ENCODE measurements at places on chromosomes 3 and 15. TPM values are rescaled to one million over a fixed set of nuclear protein-coding genes. Genes with fewer than 3 reads are reported as not detected.

DNA sequence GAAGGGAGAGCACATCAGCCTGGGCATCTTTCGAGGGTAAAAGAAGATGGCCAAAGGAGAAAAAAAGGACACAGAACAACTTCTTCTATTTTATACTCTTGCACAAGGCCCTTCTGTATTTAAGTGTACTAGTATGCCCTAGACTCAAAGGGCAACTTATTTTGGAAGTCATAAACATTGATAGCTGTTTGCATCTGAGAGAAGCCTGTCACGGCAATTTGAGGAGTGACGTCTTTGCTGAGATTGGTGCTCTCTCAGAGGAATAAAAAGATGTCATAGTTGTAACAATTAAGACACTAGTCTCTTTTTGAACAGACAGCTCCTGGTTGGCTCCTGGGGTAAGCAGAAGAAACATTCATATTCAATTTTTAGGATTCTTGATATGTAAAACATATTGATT lies 260.4 kb upstream of the TTC14 start:
- H3K4me3 ChIP-seq, result no peak overlapping the region
- H3K36me3 ChIP-seq, result no peaks in the 10 kb centered on the region
- DNase-seq, result no peak
- H3K4me1 ChIP-seq, result no peaks in the 10 kb centered on the region

GRCh38 chr3:191220908-191221307 lies 21.9 kb downstream of the OSTN start:
- H3K27me3 ChIP-seq, result no peaks in the 10 kb centered on the region
- no peak overlapping the region for H3K4me3 ChIP-seq
- no peaks in the 10 kb centered on the region for H3K36me3 ChIP-seq
- no peak for DNase-seq
- no peaks in the 10 kb centered on the region for H3K4me1 ChIP-seq

DNA sequence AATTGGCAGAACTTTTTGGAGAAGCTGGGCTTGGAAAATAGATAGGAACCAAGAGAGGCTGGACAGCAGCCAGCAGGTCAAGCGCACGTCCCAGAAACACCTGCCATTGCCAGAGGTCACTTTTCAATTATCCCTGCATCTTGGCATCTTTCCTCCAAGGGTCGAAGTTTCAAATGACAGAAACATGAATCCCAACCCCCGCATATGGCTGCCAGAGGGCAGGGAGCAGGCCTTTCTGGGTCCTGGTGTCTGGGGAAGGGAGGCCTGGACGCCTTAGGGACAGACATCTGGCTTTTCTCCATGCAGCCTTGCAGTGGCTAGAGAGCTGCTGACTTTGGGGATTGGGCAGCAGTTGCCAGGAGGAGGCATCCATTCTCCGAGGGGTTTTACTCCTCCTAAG lies 164.5 kb upstream of the TPM1 start:
- no peaks in the 10 kb centered on the region for H3K36me3 ChIP-seq
- no peak overlapping the region for H3K27ac ChIP-seq
- no peak overlapping the region for H3K4me3 ChIP-seq
- H3K27me3 ChIP-seq, result no peaks in the 10 kb centered on the region

HIGD2B gene
- not detected for total RNA-seq

BCHE gene
- total RNA-seq, result 2.9 TPM

GRCh38 chr3:158961911-158962310 lies 160.1 kb downstream of the MFSD1 start:
- H3K27me3 ChIP-seq, result no peaks in the 10 kb centered on the region
- DNase-seq, result no peak
- no peak overlapping the region for H3K27ac ChIP-seq

DNA sequence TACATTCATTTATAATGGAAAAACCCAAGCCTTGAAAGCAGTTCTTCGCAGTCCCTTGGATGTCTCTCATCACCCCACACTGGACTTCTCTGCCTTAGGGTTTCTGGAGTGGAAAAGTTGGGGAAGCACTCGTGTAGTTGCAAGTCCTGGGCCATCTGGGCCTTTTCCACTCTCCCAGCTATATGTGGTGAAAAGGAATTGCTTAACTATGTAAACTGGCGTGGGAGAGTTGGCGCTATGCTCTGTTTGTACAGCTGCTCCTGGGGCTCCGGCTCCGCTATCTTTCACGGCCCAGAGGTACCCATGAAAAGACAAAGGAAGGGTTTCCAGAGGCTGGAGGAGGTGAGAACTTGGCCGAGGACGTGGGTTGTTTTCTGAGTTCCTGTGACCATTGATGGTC lies 81.1 kb upstream of the MYZAP start:
- H3K4me3 ChIP-seq, result no peak overlapping the region
- peak overlapping the region; percentile 74 for H3K27ac ChIP-seq
- no peak for DNase-seq
- H3K36me3 ChIP-seq, result no peaks in the 10 kb centered on the region
- peaks cover 41% of the 10 kb centered on the region for H3K4me1 ChIP-seq

GRCh38 chr15:57927091-57927631 lies 138.3 kb downstream of the ALDH1A2 start:
- no peaks in the 10 kb centered on the region for H3K36me3 ChIP-seq
- no peaks in the 10 kb centered on the region for H3K27me3 ChIP-seq
- H3K4me1 ChIP-seq, result peaks cover 18% of the 10 kb centered on the region
- DNase-seq, result no peak

DNA sequence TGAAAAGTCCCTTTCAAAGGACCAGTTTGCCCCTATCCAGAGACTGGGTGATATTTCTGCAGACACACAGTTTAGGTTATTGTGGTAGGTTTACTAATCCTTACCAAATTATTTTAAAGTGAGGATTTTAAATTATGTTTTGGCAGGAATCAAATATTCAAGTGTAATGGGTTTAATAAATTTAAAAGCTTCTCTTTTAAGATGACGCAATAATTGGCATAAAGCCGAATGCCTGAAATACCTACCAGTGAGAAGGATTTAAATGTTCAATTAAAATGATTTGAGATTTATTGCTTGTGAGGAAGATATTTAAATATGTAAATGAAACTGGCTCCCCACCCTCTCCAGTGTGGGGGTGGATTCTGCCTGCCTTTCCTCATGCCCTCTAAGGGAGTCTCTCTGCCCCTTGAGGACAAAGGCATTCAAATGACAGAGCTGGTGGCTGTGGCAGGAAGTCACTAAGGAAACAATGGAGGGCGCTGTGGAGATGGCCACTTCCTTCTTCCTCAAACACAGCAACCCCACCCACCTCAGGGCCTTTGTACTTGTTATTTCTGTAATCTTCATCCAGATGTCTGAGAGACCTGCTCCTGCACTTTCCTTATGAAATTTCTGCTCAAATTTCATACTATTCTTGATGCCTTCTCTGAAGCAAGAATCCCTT lies 131.7 kb downstream of the TNIK start:
- H3K4me1 ChIP-seq, result peaks cover 13% of the 10 kb centered on the region
- no peaks in the 10 kb centered on the region for H3K27me3 ChIP-seq
- H3K36me3 ChIP-seq, result no peaks in the 10 kb centered on the region
- H3K27ac ChIP-seq, result no peak overlapping the region
- no peak for DNase-seq

RPL29 gene
- total RNA-seq, result 1,678 TPM

CAMK2N2 gene
- total RNA-seq, result not detected

MYH15 gene
- not detected for total RNA-seq

GOLGA8R gene
- total RNA-seq, result 3.2 TPM

DNA sequence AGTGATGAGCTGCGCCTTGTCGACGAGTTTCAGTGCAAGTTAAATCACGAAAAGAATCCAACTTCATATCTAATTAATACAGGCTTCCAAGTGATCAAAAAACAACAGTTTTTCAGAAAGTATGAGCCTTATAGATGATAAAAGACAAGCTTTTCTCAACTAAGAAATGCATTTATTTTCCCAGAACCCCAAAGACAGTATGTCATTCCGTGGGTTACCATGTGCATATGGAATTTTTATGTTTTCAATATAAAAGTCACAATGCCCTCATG lies 442.8 kb downstream of the MAGI1 start:
- H3K4me3 ChIP-seq, result no peak overlapping the region
- H3K36me3 ChIP-seq, result no peaks in the 10 kb centered on the region
- H3K4me1 ChIP-seq, result peaks cover 17% of the 10 kb centered on the region
- no peak overlapping the region for H3K27ac ChIP-seq

DNA sequence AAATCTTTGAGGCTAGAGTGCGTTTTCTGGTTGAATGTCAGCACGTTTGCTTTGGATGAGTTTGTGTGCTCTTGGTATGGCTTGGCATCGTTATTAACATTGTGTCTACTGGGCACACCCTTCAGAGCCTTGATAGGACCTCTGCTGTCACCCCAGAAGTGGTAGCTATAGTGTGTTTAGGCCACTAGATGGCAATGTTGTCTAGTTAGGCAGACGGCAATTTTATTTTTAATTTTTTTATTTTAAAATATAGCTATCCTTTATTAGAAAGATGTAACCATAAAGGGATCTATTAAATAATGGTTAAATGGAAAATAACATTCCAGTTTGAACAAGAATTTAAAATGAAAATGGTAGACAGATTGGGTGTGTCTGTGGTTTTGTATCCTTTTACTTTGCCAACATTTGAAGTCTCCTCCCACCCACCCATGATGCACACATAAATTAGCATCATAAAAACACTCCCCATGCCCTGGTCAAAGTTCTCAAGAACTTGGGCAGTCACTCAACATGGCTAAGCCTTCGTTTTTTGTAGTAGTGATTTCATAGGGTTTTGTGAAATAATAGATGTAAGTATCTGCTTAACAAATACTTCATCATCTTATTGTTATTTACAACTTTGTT lies 200.7 kb downstream of the KCNH8 start:
- DNase-seq, result no peak
- no peaks in the 10 kb centered on the region for H3K27me3 ChIP-seq
- H3K27ac ChIP-seq, result no peak overlapping the region
- no peaks in the 10 kb centered on the region for H3K36me3 ChIP-seq
